ENCODE measurements at places on chromosomes 3 and 15.

DNA sequence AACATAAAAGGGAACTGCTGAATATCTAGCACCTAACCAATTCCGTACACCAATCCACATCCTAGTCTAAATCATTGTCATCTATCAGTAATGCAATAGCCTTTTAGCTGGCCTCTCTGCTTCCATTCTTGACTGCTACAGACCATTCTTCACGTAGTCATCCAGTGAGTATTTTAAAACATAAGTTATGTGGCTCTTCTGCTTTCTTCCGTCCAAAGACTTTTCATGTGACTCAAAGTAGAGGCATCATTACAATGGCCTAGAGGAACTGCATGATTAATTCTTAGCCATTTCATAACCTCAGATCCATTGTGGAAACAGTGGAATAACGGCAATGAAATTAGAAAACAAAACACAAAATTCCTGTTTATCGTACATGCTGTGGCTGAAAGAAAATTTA lies 88.9 kb upstream of the CBLB start:
- peak; percentile 73 for DNase-seq

DNA sequence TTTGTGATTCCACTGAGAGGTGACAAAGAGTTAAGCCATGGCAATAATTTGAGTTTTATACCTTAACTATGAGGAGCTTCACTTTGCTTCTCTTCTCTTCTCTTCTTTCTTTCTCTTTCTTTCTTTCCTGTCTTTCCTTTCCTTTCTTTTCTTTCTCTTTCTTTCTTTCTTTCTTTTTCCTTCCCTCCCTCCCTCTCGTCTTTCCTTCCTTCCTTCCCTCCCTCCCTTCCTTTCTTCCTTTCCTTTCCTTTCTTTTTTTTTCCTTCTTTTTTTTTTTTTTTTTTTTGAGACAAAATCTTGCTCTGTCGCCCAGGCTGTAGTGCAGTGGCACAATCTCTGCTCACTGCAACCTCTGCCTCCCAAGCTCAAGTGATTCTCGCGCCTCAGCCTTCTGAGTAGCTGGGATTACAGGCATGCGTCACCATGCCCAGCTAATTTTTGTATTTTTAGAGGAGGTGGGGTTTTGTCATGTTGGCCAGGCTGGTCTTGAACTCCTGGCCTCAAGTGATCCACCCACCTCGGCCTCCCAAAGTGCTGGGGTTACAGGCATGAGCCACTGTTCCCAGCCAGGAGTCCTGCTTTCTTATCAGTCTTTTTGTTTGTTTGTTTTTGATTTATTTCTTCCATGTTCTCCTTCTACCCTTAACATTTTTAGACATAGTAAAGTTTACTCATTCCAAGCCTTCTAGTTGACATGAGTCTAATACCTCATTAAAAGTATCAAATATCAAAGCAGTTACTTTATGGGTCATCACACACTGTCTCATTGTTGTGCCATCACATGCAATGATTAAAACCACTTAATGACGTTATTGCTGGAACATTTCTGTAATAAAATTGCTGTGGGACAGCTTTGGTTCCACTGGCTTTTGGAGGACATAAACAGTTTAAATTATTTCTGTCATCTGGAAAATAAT lies 29.9 kb downstream of the SLC49A4 start:
- no peak for DNase-seq

- DNase-seq = no peak
These were observed 50.0 kb downstream of the ROPN1B start for GRCh38 chr3:126018995-126019394.

DNA sequence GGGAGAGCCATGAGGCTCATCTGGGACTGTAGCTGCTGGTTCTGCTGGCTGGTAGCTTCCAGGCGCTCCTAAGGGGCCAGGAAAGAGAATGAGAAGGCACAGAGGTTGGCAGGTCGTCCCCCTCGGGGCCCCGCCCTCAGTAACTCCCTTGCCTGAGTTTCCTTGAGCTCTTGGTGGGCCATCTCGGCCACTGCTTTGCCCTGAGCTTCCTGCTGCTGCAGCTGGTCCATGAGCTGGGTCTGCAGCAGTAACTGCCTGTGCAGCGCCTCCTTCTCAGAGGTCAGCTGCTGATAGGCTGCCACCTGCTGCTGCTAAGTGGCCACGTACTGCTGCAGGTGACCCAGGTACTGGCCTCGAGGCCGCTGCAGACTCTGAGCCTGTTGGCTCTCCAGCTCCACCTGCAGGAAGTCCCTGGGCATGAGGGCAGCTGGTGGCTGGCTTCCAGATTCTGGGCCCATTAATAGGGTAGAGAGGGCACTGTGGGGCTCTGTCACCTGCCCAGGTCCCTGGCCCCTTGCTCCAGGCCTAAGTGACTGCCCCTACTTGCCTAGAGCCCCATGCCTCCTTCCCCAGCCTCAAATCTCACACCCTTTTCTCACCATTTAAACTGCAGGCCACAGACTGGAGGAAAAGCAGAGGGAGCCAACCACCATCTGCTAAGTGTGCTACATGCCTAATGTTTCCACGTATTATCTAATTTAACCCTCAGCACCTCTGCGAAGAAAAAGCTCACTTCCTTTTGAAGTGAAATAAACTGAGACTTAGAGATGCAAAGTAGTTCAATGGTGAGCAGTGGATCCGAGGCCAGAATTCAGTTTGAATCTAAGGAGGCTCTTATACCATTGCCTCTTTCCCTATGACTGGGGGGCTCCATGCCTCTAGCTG lies 10.8 kb upstream of the VPS33B start:
- DNase-seq = no peak

- no peak for DNase-seq
These were observed 368.2 kb downstream of the PTPRG start for GRCh38 chr3:61929617-61930016.

GRCh38 chr15:28942046-28942445 lies 56.3 kb downstream of the APBA2 start:
- no peak for DNase-seq

DNA sequence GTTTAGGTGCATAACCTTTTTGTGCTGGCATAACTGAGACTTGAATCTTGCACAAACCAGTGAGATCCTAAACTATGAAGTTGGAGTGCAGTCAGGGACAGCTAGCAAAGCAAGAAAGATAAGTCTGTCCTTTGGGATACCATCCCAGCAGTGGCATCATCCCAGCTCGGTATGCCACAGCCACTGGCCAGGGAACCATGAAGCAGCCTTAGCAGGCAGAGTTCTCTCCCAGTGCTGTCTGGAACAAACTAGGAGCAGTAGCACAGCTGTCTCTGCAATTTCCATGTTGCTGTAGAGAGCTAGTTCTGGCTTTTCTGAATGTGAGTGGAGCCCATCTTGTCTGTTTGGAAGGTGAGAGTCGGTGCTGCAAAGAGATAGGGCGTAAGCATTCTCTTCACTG lies 130.3 kb downstream of the DTWD1 start:
- no peak for DNase-seq

DNA sequence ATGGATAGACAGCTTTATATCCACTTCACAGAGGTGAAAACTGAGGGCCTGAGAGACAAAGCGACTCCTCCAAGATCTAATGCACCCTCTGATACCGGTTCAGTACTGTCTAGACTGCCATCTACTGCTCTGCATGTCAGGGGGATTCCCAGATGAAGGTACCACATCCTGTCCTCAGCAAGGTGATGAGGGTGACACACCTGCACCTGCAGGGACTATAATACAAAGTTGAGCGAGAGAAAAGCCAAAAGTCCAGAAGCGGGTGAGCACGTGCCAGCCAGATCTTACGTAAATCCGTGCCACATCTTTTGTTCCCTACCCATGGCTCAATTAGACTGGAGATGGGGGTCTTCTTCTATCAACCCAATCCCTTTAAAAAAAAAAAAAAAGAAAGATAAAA lies 32.4 kb upstream of the HES1 start:
- DNase-seq = no peak

- DNase-seq = no peak
These were observed 20.1 kb upstream of the CD47 start for GRCh38 chr3:108110934-108111333.

DNA sequence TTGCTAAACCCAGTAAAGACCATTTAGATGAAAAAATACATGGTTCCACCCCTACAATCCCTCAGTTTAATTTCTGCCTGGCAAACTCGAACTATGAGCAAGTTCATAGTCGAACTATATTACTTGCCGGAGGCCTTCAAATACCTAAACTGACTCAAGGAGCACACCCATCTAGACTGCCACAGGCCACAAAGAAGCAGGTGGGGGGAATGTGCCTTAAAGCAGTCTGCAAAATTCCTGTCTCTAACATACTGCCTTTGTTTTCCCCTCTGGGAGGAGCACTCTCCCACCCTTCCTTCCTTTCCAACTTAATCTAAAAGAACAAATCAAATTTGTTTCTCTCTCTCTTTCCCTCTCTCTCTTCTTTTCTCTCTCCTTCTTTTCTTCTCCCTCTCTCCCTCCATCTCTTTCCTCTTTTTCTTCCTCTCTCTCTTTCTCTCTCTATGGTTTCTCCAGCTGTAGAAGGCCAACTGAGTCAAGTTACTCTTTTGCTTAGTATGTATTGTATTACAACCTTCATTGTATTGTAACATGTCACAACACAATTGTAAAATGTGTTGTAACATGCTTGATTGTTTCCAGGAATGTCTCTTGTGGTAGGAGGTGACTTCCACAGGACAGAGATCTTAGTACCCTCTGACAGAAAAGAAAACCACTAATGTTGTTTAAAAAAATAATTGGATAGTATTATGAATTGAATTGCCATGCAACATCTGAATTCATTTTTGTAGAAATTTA lies 496.3 kb downstream of the ROBO2 start:
- DNase-seq = no peak

DNA sequence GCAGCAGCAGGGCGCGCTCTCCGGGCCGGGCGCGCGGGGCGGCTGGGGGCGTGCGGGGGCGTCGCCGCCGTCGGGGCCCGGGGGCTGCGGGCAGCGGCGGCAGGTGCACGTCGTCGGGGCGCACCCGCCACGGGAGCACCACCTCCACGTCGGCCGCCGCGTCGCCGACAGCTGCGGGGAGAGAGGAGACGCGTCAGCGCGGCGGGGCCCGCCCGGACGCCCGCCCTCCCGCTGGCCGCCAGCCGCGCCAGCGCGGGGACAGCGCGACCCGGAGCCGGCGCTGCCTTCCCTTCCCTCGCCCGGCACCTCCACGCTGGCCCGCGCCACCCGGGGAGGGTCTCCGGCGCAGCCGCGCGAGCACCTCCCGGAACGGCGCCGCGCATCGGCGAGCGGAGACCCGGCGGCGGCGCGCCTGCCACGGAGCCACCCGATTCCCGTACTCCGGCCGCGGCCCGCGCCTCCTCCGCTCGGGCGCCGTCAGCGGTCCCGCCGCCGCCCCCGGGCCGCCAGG lies 481 bp downstream of the ADAMTS17 start:
- DNase-seq = no peak

- no peak for DNase-seq
These were observed 35.4 kb downstream of the PSTPIP1 start for GRCh38 chr15:77030048-77030927.

DNA sequence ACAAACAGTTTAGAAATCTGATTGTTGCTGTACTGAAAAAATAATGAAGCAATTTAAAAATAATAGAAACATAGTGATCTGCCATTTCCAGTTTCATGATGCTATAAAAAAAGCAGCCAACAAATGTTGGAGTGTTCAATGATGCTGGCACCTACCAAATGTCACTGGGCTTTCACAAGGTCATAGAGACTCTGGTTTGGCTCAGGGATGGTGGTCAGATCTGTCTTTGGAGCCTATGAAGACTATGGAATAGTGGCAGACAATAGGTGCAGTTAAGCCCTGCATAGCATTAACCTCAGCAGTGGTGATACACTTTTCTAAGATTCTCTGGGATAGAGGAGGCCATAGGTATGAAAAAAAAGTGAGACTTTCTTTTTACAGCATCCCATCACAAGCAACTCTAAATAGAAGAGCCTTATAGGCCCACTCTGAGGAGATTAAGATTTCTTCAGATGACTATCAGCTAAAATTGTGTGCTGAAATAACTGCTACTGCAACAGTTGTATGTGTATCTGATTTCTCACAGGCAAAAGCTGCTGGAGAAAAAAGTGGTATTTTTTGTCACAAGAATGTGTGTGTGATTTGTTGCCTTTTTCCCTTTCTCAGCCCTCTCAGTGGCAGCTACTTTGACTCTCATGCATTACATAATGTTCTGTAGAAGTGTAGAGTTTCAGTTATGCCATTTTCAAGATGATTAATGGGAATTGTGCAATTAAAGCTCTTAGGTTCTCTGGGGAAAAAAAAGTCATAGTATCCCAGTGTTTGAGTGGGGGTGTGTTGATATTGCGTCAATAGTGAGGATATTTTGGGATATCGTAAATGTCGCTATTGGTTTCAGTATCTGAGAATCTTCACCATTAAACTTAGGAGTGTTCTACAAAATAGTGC lies 137.4 kb downstream of the MBNL1 start:
- peak; percentile 91 for DNase-seq

- DNase-seq = peak; percentile 21
These were observed 69.7 kb upstream of the UBE3A start for GRCh38 chr15:25508369-25509002.

GRCh38 chr15:94385441-94385840 lies 154.1 kb downstream of the MCTP2 start:
- no peak for DNase-seq

GRCh38 chr3:64616953-64617352 lies 70.8 kb downstream of the ADAMTS9 start:
- no peak for DNase-seq

DNA sequence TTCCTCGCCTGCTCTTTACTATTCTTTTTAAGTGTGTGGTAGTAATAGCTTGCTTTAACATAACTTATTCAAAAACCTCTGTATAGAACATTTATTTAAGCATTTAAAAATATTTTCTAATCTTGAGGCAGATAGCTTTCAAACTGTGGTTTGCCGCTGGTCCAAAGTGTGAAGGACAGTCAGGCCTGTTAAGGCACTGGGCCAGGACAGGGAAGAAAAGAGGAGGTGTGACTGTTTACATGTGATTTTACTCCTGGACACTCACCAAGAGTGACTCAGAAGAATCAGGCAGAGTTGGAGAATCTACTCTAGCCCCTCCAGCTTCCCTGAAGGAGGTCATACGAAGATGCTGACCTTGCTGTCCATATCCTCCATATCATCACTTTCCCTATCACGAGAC lies 44.7 kb downstream of the CEP152 start:
- no peak for DNase-seq

DNA sequence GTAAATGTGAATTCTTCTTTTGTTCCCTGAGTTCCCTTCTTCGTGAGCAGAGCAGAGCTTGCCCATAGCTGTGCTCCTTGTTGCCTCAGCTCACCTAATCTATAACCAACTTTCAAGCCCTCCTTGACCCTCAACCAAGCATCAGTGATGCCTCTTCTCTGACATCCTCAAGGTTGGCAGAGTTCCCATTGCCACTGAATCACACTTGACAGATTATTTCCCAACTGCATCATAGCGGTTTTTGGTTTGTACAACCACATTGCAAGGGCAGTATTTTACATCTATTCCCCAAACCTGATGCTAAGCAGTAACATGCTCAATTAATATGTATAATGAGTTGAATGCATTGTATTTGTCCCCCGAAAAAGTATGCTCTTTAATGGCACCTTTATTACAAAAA lies 133.0 kb upstream of the SNTN start:
- no peak for DNase-seq

Data from stromal cell of bone marrow (primary cell).